Uterus (tissue), 4 donors: ENCODE measurements at places on chromosomes 6 and 20. TPM values are rescaled to one million over a fixed set of nuclear protein-coding genes. Genes with fewer than 3 reads are reported as not detected.

The DYNLT2 gene
- total RNA-seq = 0.26 TPM

- DNase-seq = no peak
These were observed 104.0 kb upstream of the HMGN3 start for GRCh38 chr6:79338493-79338892.

DNA sequence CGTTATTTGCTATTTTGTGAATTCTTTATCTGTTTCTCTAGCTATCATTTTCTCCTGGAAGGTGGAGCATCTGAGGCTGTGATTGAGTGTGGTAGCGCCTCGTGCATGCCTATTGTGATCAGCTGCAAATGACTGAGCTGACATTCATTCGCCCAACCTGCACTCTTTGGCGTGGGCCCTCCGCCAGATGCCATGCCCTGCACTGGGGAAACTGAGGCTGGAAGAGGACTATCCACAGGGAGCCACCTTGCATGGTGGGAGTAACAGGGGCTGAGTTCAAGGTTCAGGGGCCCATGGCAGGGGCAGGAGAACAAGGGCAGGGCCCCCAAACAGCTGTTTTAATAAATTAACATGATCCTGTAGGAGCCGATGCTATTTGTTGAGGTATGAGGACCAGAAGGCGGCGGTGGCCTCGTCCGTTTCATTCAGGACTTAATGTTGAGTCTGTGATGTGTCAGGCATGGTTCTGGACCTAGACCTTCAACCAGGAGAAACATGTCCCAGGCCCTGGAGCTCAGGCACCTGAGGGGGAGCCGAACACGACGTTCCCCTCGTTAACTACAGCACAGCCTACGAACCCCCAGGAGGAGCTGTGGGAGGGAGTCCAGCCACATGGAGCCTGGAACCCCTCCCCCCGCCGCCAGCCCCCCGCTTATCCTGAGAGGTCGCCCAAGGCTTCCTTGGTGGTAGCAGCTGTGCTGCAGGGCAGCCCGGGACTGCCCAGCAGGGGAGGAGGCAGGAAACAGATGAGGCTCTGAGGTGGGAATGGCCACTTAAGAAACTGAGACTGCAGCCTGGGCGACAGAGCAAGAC lies 242.9 kb downstream of the CDH4 start:
- no peak for DNase-seq

GRCh38 chr20:12970372-12970821 lies 38.4 kb upstream of the SPTLC3 start:
- DNase-seq = no peak

- no peak for DNase-seq
These were observed 68.8 kb downstream of the GJA1 start for GRCh38 chr6:121504227-121504626.

- no peak for DNase-seq
These were observed 21.6 kb downstream of the GPR6 start for GRCh38 chr6:109999740-110000139.
